ENCODE measurements at places on chromosomes 1 and 21.

- DNase-seq, result no peak
These were observed 580 bp upstream of the ATP5PO start for GRCh38 chr21:33916200-33916567.

- DNase-seq, result no peak
These were observed 4.1 kb downstream of the WARS2 start for GRCh38 chr1:119136401-119136800.

DNA sequence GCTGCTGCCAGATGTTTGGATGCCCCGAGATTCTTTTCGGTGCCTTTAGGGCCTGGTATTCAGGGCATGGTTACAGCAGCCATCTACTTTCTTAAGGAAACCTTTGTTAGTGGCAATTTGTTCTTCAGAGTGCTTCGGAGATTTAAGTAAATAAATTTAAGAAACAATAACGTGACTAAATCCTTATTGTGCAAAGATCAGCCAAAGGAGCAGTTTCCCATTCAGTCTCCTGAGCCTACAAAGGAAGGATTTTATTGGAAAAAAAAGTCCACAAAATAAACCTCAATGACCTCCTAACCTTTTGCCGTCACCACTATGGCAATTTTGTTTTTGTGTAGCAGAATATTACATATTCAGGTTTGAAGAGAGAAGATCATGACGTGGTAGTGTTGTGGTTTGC is 231.1 kb downstream of the PBX1 start:
- no peak for DNase-seq

DNA sequence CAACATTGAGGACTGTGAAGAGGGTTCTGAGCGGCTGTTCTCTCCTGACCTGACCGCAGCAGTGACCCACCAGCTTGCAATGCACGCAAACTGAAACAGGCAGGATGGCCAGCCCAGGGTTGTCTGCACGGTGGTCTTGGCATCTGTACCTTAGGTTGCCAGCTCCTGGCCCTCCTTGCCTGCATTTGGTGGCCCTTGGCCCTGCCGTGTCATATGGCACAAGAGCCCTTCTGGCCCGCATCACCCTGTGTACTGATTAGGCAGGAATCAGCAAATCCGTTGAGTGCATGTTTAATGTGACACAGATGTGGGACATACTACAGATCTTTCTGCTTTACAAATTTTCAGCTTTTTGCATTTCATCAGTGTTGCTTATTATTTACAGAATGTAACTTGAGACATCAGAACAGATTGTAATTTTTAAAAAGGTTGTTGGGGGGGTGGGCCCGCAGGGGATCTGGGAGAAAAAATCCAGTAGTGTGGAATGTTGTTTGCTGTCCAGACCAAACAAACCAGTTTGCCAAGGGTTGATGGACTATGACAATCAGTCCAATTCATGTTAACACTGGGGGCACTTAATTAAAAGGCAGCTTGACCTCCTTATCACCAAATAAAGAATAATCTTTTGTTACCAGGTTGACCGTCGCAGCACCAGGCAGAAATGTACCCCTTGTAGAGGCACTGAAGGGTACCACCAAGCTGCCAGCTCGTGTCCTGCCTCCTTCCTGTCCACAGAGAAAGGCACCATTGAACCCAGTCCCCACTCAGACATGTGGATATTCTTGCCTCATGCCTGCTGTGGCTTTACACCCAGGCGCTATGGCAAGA is 132.6 kb downstream of the DHRS3 start:
- no peak for DNase-seq

DNA sequence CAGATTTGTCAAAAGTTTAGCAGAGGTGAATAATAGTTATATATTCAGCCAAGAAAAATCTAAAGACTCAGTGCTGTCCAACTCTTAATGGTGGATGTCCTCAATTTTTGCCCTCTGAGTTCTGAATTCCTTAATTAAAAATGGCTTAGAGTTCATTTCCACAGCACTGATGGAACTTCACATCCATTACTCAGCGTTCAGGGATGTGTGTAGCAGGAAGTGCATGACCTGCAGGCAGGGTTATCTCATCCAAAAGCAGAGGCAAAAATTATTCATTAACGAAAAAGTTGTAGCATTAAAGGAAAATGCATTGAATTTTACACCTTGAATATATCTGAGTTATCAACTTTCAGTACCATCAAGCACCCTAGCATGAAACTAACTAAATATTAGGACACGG is 96.7 kb downstream of the ZP4 start:
- DNase-seq, result no peak

DNA sequence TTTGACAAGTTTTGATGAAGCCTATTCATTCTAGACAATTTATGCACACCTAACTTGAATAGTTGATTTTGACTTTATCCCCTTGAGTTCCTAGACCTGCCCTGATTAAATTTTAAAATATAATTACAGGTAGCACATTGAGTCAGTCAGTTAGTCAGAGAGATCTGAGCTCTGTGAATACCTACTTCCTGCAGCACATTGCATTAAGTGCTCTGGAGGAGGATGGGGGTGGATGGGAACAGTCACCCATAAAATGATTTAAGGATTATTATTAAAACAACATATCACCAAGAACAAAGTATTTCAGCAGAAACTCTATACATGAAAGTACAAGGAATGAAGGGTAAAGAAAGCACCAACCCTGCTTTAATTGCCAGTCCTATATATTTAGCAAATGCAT is 11.8 kb upstream of the RPF1 start:
- DNase-seq, result no peak

GRCh38 chr21:33587792-33588484 is 546 bp downstream of the DONSON start:
- DNase-seq, result no peak

GRCh38 chr1:159067699-159068621 is 8.6 kb downstream of the AIM2 start:
- DNase-seq, result no peak

- DNase-seq, result no peak
These were observed 40.2 kb downstream of the IL12RB2 start for GRCh38 chr1:67347688-67348472.

DNA sequence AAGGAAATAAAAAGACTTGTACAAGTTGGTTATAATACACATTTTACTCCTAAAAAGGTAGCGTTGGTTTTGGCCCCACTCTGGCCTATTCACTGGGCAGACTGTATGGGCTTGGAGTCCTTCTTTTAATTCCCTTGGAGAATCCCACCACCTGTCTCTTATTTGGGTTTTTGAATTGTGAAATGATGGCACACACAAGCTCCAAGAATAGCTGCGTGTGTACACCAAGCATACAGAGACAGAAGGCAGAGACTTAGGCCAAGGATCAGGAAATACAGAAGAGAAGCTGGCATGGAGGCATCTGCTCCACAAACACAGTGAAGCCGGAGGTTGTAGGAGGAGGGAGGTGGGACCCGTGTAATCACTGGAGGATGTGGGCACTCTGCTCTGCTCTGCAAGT is 29.1 kb downstream of the DDR2 start:
- DNase-seq, result no peak

GRCh38 chr1:227521782-227522181 is 41.6 kb upstream of the ZNF678 start:
- DNase-seq, result no peak

GRCh38 chr1:199054694-199055093 is 415.9 kb downstream of the PTPRC start:
- DNase-seq, result peak; percentile 43

DNA sequence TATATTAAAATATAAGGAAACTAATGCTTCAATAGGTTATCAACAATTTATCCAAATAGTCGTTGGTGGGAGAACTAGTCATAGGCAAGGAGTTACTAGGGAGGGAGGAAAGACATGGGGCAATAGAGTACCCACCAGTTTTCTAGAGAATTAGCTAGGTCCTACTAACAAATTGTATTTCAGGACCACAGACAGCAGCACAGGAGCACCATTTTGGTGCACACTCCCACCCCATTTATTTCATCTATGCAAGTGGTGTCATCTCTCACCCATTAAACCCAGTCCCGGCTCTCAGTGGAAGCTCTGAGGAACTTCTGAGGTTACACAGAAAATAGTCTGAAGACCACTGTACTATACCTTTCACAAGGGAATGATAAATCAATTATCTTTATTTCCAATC is 89.0 kb upstream of the BCAR3 start:
- no peak for DNase-seq

DNA sequence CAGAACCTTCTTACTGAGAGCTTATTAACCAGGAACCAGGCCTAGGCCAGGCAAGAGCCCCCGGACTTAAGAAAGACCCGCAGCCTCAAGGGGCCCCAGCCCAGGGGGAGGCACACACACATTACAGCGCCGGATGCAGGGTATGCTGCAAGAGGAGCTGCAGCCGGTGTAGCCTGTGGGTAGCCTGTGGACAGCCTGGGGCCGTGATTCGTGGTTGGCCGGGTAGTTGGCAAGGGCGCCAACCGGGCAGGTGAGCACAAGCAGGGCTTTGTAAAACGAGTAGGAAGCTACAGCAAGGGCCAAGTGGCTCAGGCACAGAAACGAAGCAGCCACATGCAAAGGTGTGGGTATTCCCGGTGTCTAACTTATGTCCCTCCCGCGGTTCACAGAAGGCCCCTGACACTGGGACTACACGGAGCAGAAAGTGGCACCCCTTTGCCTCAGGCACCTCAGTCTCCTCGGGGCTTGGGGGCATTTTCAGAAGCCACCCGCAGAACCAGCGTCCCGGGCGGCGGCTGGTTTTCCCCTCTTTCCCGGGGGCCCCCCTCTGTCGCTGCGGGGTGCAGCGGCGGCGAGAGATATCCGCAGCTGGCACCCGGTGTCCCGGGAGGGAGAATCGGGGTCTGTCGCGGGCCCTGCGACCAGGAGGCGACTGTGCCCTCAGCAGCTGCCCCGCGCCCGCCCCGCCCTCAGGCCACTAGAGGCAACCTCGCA is 40.8 kb downstream of the KIAA1614 start:
- DNase-seq, result peak; percentile 58

DNA sequence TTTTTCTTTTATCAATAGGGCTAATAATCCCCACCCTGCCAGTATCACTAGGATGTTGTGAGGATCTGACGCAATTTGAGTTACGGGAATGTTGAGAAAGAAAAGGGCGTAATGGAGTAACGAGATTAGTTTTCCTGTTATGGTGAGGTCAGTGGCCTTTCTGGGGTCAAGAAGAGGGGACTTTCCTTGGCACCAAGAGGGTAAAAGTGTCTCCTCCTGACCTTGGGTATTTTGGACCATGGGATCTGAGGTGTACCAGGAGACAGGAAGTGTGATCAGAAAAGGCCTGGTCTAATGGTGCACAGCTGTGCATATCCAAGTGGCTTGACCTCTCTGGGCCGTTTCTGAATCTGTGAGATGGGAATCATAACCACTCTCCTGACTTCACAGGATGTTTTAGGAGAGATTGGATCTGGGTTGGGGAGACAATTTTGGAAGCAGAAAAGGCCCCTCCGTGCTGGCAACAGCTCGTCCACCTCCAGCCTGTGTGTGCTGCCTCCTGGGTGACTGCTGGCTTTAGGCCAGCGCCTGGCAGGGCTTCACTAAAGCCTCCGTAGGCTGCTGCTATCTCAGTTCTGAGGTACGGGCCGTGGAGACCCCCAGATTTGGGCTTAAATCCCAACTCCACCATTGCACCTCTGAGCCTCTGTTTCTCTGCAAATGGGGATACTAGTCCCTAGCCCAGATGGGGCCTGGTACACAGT is 37.1 kb downstream of the ALPL start:
- no peak for DNase-seq

DNA sequence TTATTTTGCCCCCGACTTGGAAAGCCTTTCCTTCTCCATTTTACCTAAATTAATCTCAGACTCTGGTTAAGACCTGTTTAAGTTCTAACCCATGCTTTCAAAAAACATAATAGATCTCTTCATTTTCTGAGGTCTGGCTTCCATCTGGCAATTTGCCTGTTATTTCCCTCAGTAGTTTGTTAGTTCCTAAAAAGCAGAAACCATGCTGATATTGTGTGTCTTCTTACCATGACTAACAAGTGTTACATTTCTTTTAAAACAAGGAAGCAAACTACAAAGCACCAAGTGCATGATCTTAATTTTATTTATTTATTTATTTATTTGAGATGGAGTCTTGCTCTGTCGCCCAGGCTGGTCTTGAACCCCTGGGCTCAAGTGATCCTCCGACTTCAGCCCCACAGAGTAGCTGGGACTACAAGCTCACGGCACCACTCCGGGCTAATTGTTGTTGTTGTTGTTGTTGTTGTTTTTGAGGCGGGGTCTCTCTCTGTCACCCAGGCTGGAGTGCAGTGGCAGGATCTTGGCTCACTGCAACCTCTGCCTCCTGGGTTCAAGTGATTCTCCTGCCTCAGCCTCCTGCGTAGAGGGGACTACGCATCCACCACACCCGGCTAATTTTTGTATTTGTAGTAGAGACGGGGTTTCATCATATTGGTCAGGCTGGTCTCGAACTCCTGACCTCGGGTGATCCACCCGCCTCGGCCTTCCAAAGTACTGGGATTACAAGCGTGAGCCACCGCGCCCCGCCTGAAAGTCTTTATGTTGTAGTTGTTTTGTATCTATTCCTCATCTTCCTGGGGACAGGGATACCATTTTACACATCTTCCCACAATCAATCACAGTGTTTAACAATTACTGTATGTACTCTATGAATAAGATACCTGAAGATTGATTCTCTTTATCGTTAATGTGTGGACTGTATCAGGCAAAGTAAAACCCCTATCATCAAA is 1.3 kb upstream of the PATJ start:
- no peak for DNase-seq

DNA sequence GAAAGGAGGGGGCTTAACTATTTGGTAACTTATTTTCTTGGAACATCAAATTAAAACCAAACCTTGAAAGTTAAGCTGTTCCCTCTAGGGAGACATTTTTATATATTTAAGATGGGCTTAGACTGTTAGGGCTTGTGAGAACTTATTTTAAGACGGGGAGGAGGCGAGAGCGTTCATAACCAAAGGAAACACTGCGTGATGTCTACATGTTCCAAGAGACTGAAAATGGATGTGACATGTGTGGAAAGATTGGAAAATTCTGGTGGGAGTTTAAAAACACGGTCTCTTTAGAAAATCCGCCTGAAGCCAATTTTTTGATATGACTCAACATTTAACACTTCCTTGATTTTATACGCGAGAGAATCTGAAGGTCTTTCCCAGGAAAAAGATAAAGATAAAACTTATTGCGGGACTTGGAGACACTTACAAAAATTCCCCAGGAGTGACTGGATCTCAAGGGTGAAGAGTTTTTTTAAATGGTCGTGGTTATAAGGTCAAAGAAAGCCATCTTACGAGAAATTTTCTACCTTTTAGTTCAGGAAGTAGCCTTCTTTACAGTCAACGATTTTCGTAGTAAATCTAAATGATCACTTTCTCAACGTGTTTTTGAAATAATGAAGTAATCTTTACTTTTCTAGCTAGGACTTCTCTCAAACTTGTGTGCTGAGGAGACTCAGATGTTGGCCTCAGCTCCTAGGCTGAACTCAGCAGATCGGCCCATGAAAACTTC is 828 bp downstream of the PNRC2 start:
- no peak for DNase-seq

GRCh38 chr1:183480971-183481441 is 8.7 kb downstream of the SMG7 start:
- no peak for DNase-seq

DNA sequence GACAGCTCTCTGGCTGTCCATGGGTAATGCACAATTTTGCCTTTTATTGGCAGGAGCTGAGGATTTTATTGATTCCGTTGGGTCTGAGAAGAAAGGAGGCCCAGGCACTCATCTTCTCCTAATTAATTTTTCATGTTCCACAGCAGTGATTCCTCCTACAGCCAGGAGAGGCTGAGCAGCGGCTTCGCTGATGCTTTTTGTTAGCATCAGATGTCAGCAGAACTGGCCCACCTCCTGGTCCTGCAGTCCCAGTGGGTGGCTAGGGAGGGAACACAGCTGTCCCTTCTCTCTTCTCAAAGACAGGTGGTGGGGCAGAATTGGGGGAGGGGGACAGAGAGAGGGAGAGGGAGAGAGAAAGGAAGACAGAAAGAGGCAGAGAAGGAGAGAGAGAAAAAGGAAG is 5.7 kb downstream of the MT1HL1 start:
- no peak for DNase-seq

- DNase-seq, result no peak
These were observed 1226.1 kb downstream of the NCAM2 start for GRCh38 chr21:22224261-22224660.

Data from cerebellar nuclear complex (tissue), 1 donor.